ENCODE measurements at places on chromosomes 1 and 21.

GRCh38 chr1:226474041-226474440 is 66.1 kb upstream of the PARP1 start:
- no peak for DNase-seq

DNA sequence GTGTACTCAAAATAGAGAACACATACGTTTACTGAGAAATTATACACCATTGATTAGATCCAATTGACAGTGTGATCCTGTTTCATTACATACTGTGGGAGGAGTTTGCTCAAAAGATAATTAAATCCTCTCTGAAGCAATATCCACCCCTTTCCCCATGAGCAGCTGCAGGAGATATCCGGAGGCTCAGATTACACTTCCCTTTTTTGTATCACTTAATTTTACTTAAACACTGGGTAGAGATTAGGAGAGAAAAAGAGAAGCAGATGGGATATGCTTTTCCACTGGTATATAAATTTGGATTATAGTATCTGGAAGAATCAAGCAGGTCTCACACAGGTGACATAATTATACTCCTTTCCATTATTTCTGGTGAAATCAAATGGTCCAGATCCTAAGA is 333.3 kb upstream of the ZRANB2 start:
- no peak for DNase-seq

- no peak for DNase-seq
These were observed 96.4 kb downstream of the C1orf21 start for GRCh38 chr1:184483101-184483683.

DNA sequence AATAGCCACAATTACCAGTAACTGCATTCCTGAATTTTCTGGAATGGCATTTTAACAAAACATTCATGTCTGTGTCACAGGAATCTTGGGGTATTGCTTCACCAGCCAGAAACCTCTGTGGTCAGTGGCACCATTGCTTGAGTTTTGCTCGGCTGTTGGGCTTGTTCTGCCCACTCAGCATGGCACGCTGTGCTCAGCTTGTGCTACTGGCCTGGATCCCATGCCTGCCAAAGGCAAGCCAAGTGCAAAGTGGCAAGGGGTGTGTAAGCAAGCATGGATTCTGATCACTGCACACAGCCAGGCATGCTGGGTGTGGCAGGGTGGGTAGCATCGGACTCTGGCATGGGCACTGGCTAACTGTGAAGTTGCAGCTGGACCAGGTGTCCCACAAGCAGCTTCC is 1150.9 kb downstream of the MRPL39 start:
- DNase-seq: no peak

GRCh38 chr21:38469642-38470041 is 28.6 kb downstream of the ERG start:
- no peak for DNase-seq

DNA sequence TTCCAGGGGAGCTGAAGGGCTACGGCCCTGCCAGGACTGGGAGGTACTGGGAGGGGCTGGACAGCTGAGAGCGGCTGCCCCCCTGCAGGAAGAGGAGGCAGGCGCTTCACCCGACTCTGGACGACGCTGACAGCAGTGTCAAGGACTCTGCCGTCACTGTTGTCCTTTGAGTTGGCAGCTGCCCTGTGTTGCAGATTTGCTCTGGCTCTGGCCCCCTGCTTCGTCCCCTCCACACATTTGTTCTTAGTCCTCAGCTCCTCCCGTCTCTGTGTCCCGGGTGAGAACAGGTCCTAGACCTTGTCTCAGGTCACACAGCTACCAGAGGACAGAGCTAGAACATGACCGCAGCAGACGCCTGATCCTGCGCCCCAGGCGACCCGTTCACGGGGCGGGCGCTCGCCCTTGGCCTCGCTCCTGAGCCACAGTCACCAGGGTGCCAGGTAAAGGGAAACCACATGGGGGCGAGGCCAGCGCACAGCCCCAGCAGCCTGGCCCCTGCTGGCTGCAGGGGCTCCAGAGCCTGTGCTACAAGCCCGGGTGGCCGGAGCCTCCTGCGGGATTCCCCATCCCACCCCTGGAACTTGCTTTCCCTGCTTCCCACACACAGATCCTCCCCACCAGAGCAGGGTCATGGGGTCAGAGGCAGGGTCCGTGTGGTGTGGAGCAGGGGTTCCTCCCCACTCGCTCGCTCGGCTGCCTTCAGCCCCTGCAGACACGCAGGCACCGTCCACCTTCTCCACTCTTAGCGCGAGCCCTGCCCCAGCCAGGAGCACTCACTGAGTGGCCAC is 10.7 kb upstream of the NPHP4 start:
- no peak for DNase-seq

- no peak for DNase-seq
These were observed 99.4 kb downstream of the ATP5PO start for GRCh38 chr21:33816174-33816573.

DNA sequence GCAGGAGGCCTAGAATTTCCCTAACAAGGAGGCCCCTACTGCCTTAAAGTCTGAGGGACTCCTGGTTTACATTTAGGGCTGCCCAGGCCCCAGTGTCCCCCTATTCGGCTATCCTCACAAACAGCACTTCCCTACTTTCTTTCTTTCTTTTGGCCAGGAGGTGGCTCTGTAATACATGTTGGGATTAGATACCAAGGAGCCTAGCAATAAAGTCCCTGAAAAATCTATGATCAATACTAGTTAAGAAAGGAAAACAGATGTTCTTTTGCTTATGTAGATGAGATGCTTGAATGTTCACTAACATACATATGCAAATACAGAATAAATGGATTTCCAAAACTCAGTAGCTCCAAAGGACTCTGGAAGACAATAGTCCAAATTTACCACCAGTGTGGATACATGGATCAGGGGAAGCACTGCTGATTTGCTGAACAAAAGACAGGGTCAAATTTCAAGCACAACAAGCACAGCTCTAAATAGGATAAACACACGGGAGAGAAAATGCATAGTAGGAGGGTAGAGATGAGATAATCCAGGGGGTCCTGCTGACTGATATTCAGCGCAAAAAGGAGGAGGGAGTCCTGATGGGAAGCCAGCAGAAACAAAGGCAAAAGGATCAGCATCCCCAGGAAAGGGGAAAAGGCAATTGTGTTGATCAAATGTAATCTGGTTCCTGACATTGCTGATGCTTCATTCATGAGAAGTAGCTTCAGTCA is 240.0 kb downstream of the NUF2 start:
- no peak for DNase-seq

- no peak for DNase-seq
These were observed 127.8 kb upstream of the GREM2 start for GRCh38 chr1:240739754-240740153.

DNA sequence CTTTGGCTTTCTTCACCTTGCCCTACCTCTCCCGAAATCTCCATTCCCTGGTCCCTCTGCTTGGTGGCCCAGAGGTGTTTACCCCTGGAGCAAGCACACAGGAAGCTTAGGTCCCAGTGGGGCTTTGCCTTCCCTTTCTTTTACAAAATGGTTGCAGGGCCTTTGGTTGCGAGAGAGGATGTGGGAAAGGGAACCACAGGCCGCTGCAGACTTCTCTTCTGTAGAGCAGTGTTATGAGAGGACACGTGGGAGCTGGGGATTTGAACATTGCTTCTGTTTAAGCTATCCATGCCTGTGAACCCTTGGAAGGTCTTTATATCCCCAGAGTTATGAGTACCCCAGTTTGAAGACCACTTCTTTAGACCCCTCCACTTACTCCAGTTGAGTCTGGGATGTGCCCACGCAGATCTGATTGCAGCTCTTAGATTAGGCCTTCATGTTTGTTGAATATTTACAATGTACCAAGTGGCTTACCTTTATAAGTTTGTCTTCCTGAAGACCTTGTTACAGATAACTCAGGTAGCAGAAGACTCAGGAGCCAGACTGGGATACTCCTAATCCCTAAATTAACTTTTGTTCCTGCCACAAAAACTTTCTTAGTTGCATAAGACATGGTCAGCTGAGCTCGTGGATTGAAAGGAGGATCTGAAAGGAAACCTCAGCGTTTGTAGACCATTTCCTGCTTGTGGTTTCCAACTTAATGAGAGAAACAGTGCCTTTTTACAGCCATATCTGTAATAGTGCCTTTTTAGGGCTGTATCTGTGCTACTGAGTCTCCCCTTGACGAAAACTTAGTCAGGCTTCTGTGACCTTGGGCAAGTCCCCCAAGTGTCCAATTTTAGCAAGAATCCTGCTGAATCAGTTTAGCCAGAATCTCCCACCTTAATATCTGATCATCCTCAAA is 21.9 kb upstream of the IVNS1ABP start:
- DNase-seq: no peak

DNA sequence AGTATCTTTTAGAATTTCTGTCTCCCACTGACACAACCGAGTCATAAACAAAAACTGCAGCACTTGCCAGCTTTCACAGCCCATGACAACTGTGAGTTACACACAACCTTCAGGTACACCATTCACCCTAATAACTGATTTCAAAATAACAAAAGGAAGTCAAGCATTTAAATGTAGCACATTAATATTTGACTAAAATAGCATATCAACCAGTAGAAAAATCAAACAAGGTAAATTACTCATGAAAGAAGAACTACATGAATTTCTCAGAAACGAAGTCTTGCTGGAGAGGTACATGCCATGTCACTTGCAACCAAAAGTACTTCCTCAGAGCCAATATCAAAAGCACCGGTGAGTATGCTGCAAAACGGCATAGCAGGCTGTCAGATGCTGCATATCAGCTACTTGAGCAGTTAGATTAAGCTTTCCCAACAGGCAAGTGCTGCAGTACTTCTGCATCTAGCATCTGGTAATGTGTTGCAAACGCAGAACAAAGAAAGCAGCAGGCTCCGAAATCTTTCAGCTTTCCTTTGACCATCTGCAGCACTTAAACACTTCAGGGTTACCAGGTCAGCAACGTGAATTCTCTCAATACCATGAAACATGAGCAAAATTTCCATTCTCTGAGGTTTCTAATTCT is 223.2 kb downstream of the SMYD3 start:
- no peak for DNase-seq

GRCh38 chr1:194338241-194338948 is 1152.0 kb upstream of the B3GALT2 start:
- no peak for DNase-seq

DNA sequence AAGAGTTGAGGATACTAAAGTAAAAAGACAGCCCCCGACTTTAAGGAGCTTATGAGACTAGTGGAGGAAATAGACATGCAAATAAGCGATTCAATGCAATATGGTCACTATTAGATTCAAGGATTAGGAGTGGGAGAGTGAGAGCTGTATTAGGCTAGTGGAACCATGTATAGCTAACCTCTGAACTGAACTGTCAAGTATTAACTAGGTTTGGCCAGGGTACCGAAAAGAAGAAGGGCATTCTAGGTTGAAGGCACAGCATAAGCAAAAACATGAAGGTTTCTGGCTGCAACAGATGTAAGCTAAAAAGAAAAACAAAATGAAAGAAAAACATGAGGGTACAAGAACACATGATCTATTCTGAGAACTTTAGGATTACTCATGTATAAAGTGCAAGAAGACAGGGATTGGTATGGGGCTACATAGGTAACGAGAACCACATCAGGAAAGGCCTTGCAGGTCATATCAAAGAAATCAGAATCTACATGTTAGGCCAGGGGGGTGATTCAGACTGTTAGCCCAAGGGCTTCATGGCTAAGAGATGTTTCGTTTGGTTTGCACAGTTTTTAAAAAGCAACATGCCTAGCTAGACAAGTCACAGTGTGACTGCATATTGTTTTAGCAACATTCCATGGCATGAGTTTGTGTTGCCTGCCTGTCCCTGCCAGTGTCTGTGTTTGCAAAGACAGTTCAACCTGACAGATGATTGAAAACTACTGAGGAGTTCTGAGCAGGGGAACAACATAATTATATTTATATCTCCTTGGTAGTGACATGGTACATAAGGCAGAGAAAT is 54.4 kb upstream of the HAO2 start:
- no peak for DNase-seq

Data from left forelimb (tissue), 1 donor.